Tongue (tissue), 3 donors: ENCODE measurements at places on chromosomes 7 and 10.

DNA sequence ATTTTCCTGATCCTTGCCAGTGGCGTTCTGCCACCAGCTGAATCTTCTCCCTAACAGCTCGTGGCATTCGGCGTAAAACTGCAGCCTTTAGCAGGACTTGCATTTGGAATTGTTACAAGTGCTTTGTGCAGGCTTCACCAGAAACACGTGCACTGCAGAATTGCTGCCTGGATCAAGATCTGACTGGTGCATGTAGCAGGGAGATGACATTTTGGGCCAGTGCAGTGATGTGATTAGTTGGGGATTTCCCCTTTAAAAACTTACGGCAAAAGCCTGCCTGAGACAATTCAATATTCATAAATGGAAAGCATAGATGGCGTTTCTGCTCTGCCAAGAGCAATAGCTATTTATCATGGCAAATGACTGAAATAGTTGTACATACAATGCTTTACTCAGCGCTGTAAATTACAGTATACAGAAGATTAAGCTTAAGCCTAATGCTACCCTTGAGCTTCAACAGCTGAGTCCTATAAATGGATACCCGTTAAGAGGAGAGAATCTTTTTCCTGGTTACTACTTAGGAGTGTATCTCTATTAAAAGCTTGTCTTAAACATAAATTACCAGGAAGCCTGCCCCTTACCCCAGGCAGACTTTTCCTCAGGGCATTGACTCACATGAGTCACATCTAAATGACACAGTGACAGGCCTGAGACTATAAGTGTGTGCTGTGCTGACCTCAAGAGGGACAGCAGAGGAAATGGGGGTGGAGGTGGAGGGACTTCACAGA, 106.3 kb downstream of the ATXN7L1 start:
- peak; percentile 87 for DNase-seq

- no peak for DNase-seq
These were observed 124.8 kb downstream of the TCERG1L start for GRCh38 chr10:131186547-131187253.

DNA sequence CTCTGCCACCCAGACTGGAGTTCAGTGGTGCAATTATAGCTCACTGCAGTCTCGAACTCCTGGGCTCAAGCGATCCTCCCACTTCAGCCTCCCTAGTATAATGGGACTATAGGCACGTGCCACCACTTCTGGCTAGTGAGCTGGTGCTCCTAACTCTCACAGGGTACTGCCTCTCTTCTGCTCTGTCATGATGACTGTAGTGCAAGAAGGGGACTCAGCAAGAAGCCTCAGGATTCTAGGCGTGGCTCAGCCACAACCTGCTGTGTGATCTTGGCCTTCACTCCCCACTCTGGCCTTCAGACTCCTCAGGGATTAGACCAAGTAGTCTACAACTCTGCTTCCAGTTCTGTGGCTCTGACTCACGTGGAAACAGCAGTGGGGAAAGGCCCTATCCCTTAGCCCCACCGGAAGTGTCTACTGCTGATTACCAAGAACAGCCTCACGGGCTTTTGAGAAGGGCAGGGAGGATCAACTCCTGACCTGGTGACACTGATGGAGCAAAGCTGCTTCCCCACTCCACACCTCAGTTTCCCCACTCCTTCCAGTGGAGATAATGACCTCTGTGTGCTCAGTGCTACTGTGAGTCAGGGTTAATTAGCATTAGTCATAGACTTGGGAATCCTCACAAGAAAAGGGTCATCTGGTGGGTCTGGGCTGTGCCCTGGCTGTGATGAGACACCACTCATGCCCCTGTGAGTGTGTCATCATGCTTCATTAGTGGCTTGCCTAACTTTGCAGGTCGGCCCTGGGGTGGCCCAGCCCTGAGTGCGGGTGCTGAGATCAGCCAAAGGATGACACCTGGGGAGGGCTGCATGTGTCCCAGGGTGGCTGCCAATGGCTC, 41.1 kb downstream of the ZC3HC1 start:
- DNase-seq: no peak

DNA sequence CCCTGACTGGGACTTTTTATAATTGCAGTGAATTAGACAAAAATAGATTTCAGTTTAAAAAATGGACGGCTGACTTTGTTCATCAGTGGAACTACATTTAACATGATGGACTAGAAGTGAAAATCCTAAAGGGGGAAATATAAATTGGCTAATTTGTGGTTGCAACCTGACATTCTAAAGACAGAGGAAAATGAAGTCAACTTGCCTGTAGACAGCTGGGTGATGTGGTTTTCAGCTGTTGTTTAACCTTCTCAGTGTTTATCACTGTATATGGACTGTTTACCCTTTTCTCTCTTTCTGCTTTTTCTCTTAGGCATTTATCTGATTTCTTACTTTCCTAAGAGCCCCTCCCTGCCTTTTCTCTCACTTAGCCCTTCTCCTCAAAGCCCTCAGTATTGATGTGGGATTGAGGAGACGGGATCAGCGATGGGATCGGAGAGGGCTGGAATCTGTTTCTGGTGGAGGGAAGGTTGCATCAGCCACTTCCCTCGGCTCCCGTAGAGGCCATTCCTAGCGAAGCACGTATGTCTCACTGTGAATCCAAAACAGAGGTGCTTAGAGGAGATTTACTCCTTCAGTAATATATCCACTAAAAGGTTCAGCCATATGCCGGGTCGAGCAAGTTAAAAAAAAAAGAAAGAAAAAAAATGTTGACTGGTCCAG, 109.0 kb upstream of the KLF6 start:
- no peak for DNase-seq
